ENCODE measurements at places on chromosomes 4 and X.

DNA sequence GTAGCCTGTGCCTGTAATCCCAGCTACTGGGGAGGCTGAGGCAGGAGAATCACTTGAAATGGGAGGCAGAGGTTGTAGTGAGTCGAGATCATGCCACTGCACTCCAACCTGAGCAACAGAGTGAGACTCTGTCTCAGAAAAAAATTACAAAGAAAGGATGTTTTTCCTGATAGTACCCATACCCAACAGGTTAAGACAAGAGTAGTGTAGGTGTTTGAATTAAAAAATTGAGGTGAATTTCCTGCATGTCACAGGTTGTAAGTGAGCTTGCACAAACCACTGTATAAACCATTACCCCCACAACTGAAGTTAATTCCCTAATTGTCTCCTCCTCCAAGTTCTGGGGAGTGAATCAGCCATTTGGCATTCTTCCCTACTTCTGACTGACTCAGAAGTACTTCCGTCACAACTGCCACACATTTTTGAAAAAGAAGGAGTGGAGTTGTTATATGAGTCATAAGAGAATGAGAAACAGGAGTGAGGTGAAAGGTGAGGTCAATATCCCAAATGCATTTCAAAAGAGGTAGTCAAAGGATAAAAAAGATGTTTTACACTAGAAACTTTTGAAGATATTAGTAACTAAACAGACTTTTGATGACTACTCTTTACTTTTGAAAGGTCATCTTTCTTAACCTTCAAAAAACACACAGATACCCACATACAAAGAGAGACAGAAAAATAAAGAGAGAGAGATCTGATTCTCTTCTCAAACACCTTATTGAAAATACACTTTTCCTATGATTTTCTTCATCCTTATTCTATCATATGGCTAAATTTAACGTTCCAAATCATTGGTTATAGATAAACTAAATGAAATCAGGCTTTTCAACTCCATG, 134.5 kb downstream of the BTC start:
- DNase-seq = no peak

GRCh38 chr4:7973545-7973981, 33.9 kb upstream of the AFAP1 start:
- no peak for DNase-seq

DNA sequence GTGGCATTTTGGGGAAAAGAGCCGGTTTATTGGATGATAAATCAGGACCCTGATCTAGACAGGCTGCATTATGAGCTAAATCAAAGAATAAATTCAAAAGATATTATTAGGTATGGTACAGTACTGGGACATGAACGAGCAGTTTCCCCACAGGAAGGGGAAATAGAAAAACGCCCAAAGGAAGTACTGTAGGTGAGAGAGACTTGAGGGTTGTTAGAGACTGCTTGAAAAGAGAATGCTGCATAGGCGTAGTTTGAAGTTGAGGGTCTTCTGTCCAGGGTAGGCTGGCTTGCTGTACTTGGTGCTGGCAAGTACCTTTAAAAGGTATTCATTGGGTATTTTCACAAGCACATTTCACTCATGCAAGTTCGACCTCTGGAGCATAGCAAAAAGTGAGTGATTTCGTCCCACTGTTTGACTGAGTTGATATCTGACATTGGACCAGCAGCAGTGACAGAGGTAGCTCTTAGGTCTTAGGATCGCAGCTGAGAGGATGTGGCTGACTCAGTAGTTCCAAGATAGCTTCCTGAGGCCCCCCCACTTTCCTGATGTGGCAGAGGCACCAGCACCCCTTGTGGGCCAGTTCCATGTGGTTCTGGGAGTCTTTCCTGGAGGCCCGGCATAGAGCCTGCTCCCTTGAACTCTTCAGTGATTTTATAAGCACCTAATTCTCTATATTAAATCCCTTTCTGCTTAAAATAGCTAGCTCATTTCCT, 64.3 kb downstream of the TMEM131L start:
- no peak for DNase-seq

- no peak for DNase-seq
Measured at GRCh38 chrX:20240201-20240600, 26.5 kb downstream of the RPS6KA3 start.

- DNase-seq = no peak
Measured at GRCh38 chrX:47664737-47665136, 5.8 kb upstream of the UXT start.

DNA sequence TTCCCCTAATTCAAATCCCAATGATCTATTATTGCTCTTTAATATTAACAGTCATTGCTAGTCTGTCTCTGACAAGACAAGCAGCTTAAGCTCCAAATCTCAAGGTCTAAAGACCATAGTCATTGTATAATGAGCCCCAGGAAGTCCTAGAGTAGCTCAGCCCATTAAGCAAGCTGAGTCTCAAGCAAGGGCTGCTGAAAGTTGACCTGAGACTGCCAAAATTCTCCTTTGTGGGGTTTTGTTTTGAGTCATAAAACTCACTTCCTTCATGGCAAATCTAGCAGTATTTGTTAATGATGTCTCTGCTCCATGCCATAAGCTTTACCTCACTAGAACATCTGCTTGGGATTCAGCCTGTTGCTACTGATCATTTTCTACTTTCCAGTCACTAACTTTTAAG, 313.2 kb downstream of the ANTXR2 start:
- no peak for DNase-seq

DNA sequence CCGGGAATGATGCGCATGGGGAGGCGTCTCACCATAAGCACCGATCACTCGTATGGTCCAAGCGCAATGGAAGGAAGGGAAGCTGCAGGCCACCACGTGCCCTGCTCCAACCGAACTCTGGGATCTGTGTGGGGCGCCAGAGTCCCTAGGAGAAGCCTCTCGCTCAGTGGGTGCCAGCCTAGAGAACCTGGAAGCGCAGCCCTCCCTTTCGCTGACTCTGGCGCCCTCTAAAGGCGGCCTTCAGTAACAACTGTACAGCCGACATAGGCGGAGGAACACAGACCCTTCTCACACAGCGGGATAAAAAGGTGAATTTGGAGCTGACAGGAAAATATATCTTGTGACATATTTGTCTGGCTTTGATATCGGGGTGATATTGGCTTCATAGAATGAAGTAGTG, 76.0 kb downstream of the INTS6L start:
- peak; percentile 28 for DNase-seq

DNA sequence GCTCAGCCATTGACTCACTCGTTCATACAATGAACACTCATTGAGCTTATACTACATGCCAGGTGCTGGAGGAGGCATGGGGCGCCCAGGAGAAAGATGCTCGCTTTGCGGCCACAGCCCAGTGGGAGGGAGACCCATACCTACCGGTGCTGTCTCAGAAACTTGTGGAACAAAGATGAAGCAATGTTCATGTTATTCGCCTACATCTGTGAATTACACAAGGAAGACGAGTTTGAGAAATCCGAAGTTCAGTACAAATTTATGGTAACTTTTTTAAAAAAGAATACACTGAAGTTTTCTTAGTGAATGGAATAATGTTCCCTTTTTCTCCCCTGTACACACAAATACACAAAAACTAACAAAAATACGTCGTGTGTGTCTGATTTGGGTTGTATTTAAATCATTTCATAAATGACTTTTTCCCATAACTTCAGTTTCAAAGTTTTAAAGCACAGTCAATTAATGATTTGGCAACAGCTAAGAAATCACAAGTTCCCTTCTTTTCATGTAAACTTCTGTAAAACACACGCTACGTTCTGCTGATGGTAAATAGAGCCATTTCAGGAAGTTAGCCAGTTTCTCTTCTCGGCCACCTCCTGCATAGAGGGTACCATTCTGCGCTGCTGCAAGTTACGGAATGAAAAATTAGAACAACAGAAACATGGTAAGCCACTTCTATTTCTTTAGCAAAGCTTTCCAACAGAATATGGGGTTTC, at the start of gene TLR8:
Gene TLR8 (plus strand): TSS at position 575 of the 716 bp plus-strand sequence. CDS start 87 bp downstream, at position 662.
- DNase-seq = no peak

- no peak for DNase-seq
Measured at GRCh38 chrX:72203421-72203820, 21.9 kb downstream of the PIN4 start.

- no peak for DNase-seq
Measured at GRCh38 chr4:23766344-23766743, 123.5 kb downstream of the PPARGC1A start.

DNA sequence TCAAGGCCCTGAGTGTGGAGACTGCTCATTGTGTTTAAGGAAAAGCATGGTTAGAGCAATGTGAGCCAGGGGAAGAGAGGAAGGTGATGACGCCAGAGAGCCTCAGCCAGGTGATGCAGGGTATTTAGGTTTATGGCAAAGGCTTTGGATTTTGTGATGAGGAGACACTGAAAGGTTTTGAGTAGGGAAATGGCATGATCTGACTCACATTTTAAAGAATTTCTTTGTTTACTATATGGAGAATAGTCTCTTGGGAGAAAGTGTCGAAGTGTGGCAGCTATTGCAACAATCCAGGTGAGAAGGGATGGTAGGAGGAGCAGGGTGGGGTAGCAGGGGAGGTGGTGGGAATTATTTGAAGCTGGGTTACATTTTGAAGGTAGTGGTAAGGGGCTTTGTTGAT, 293.4 kb upstream of the IGFBP7 start:
- DNase-seq = no peak

GRCh38 chr4:172601195-172601594, 567.4 kb upstream of the GALNT7 start:
- no peak for DNase-seq

DNA sequence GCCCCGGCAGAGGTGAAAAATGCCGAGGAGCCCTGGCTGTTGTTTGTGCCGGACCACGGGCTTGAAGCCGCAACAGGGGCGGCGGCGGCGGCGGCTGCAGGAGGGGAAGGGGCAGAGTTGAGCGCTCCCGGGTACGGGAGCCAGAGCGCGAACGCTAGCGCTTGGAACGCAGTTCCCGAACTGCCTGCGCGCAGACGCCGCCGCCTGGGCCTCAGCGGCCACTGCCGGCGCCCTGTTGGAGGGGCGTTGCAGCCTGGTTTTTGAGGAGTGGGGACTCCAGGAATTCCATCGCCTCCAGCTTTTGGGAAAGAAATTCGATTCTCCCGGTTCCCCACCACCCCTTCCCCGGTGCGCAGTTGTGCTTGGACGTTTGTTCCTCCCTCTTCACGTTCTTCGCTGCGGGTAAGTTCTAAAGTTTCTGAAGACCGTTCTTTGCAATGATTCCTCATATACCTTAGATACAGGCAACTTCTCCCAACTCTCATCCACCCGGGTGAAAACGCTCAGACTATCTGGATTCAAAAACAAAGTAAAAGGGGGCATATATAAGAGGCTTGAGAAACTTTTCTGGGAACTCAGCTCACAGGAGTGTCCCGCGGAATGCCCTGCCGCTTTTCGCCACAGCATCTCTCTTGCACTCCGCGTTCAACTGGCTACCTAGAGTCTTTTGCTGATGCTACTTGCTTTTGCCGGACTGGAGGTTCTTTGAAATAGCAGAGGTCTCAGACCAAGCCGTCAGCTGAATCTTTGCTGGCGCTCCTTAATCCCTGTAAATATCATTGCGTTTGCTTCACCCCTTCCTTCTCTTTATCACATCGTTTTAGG, 1.0 kb downstream of the FAT4 start:
- DNase-seq = no peak

GRCh38 chr4:121666091-121666679, 30.6 kb downstream of the ANXA5 start:
- no peak for DNase-seq

- no peak for DNase-seq
Measured at GRCh38 chrX:124230655-124231450, 101.6 kb upstream of the TEX13D start.

DNA sequence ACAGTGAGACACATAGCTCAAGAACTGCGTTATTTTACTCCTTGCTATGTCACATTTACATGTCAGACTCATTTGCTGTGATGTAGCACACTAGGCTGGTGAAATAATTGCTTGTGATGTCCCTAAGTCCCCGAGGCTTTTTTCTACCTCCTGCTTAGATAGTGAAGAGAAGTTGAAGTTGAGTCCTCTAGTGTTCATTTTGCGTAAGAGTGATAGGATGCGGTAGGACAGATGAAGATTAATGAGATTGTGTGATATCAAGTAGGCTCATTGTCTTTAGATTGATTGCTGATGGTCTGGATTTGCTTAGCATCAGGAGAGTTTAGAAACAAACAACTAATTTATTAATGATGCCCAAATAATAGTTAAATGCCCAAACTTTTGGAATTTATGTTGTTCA, 173.6 kb upstream of the NUDT6 start:
- no peak for DNase-seq

DNA sequence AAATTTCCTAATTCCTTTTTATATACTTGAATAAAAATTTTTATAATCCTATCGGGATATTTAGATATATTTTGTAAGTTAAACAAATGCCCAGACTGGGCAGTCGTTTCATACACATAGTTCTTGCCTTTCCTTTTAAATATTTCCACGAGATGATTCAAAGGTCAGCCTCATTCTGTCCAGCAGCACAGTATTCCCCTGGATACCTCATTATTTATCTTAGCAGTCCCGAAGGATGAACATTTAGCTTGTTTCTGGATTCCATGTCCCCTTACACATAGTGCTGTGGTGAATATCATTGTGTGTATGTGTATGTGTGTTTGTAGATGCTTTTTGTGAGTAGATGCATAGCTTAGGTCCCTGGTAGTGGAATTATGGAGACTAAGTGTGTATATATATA, 38.3 kb downstream of the RAPGEF2 start:
- no peak for DNase-seq

GRCh38 chr4:138409670-138410069, 167.5 kb upstream of the SLC7A11 start:
- no peak for DNase-seq

- peak; percentile 24 for DNase-seq
Measured at GRCh38 chr4:36255577-36255976, 11.3 kb upstream of the ARAP2 start.

DNA sequence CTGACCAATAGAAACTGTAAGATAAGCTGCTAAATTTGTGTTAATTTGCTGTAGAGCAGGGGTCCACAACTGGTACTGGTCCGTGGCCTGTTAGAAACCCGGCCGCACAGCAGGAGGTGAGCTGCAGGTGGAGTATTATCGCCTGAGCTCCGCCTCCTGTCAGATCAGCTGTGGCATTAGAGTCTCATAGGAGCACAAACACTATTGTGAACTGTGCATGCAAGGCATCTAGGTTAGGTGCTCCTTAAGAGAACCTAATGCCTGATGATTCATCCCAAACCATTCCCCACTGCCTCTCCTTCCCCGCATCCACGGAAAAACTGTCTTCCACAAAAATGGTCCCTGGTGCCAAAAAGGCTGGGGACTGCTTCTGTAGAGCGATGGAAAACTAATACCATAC, 19.7 kb downstream of the FBXW7 start:
- no peak for DNase-seq

GRCh38 chr4:79576429-79576753, 168.4 kb upstream of the GK2 start:
- DNase-seq = no peak
